ENCODE measurements at places on chromosomes 3 and 15.

DNA sequence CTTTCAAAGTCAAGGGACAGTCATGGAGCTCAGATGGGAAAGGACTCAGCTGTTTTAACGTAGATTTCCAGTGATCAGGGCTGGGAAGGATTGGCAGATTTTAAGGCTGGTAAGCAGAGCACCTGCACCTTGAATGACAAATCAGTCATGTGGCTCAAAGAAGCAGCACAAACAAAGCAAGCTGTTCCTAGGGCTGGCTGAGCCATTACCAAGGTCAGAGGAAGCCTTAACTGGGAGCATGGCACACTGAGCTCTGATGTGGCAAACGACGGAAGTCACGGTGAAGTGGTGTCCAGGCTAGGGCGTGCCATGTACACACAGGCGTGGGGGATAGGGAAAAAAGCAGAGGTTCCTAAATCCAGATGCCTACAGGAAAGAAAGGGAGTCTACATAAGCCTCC lies 84.6 kb upstream of the PFN2 start:
- DNase-seq = no peak

GRCh38 chr3:46895204-46895660 lies 17.7 kb downstream of the PTH1R start:
- DNase-seq = peak; percentile 65

DNA sequence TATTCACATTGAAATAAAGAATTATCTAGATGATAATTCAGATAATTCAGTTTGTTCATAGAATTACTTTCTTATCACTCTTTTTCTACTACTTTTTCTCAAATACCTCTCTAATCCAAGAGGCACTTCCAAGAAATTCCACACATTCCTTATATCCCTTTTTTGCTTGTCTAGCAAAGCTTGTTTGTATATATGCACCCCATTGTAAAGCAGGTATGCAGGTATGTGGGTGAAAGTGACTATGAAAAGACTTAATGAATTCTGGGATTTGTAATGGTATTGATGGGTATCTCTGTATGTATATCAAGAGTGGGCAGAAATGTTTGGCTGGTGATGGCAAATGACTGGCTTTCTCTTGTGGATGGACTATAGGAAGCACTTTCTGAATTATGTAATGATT lies 94.1 kb upstream of the FGF7 start:
- DNase-seq = no peak

DNA sequence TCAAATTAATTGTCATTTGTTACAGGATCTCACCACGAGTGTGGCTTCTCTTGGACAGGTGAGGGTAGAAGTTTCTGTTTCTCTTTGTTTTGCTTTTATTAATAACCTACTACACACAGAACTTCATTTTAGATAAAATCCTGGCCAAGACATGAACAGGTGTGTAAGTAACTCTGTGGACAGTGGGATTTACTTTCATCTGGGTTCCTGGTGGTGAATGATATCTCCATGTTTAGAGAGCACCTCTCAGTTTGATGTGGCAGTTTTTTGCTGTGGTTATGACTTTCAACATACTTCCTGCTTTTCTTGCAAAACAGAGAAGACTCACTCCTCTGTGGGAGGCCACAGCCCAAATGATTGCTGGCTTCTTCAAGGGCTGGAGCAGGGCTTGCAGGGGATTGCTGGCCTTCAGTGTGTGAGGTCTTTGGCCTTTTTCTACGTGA lies 71.1 kb upstream of the XCR1 start:
- DNase-seq = no peak

DNA sequence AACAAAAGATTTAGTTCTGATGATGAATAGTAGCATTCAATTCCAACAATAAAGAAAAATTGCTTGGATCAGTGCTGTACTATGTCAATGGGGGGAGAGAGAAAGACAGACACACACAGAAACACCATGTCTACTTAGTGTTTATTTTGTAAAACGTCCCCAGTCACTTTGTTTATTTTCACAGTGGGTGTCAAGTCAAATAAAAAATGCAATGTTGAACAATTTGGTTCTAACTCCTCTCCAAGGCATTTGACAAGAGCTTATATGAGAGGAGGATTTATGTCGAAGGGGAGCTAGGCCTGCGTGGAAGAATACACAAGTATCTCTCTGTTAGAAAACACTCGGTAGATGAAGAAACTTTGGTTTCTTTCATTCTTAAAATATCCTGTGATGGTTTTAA lies 201.7 kb upstream of the SLC2A2 start:
- no peak for DNase-seq

GRCh38 chr3:156964577-156964976 lies 138.4 kb downstream of the LEKR1 start:
- DNase-seq = no peak

- peak; percentile 61 for DNase-seq
Observed at GRCh38 chr3:60017631-60018030, 967.8 kb upstream of the CFAP20DC start.

- no peak for DNase-seq
Observed at GRCh38 chr3:140529096-140529495, 148.8 kb upstream of the TRIM42 start.

GRCh38 chr3:115418583-115418982 lies 204.7 kb upstream of the GAP43 start:
- no peak for DNase-seq

DNA sequence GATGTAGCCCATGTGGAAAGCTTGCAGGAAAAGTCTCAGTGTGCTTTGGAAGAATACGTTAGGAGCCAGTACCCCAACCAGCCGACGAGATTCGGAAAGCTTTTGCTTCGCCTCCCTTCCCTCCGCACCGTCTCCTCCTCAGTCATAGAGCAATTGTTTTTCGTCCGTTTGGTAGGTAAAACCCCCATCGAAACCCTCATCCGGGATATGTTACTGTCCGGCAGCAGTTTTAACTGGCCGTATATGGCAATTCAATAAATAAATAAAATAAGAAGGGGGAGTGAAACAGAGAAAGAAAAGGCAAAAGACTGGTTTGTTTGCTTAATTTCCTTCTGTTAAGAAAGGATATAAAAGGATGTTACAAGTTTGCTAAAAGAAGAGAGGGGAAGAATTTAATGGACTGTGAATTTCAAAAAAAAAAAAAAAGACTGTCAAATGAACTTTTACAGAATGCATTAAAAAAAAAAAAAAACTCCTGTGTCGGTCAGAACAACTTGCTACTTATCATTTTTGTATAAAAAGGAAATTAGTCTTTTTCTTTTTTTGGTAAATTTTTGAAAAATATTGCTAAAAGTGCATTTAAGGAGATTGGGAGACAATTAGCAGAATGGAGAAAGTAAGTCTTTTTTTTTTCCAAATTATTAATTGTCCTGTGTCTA lies 7.0 kb downstream of the NR2F2 start:
- DNase-seq = no peak

DNA sequence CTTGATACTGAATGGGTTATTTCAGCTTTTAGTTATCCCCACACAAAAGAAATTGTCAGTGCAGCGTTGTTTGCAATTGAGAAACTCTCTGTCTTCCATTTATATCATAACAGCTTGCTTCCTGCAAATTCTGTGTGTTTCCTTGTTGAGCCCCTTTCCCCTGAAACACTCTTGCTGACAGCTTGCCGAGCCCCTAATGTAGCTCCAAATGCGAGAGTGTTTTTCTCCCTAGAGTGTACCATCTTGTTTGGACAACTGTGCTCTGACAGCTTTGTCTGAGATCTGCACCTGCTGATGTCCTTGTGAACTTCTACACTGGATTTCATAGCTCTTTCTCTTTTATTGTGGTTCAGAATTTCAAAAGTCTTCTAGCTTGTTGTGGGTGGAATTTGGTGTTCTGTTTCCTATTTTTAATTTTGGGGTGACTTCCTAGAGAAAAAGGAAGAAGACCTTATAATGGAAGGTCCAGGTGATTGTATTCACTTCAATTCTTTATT lies 343.5 kb downstream of the PDCD6IP start:
- no peak for DNase-seq

DNA sequence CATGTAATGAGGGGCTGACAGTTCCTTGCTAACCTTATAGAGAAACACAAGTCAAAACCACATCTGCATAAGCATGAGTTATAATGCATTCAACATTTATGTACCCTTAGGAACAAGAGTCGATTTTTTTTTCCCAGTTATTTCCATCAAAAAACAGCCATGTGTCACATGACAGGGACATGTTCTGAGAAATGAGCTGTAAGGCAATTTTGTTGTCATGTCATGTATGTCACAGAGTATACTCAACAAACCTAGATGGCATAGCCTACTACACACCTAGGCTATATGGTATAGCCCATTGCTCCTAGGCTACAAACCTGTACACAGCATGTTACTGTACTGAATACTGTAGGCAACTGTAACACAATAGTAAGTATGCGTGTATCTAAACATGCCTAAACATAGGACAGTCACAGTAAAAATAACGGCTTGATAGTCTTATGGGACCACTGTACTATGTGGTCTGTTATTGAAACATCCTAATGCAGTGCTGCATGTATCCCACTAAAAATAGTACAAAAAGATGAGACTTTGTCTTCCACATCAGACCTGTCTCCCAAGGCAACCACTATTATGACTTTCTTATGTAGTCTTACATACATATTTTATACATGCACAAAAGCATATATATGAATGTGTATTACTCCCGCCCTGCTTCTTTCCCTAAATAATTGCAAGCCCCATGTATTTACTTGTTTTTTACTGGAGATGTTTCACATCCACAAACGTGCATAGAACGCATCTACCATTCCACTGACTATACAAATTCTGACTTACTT lies 34.9 kb downstream of the LINS1 start:
- no peak for DNase-seq

GRCh38 chr3:70980646-70981170 lies 602.8 kb downstream of the FOXP1 start:
- DNase-seq = no peak

DNA sequence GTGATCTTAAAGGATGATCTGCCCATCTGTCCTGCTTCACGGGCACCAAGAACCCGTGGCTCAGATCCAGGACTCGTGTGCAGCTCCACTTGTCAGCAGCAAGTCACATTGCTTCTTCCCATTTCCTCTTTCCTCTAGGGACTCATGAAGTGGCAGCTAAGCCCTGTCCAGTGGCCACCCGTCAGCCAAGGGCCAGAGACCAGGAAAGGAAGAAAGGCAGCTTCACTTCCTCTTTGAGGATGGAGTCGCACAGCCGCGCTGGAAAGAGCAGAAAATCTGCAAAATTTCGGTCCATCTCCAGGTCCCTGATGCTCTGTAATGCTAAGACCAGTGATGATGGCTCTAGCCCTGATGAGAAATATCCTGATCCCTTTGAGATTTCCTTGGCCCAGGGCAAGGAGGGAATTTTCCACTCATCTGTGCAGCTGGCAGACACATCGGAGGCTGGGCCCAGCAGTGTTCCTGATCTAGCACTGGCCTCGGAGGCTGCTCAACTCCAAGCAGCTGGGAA lies 28.5 kb downstream of the IL16 start:
- no peak for DNase-seq

GRCh38 chr15:34709866-34710265 lies 44.9 kb downstream of the GJD2 start:
- DNase-seq = no peak

DNA sequence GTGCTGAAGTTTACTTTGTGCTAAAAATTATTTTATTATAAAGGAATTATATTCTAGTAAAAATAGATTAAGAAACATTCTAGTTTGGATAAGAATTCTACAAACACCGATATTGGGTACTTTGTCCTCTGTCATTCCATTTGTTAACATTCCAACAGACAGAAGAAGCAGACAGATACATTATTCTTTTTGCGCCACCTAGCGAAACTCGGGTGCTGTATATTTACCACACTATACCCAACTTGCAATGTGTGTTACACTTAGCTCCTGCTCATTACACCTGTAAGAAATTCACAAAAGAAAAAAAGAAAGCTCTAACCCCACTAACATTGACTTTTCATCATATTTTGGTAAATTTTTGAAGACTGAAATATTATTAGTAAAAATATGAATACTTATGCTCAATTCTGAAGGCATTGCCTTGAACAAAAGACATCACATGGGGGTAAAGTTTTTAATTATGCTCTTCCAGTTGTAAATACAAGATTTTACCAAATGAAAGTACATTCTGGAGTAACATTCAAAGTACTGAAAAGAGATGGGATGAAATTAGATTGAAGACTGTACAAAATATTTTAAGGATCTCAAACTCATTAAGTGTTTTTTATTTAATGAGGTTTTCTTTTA lies 136.5 kb upstream of the MLF1 start:
- DNase-seq = no peak
